ENCODE measurements at places on chromosomes 5 and 9.

- no peak for ATAC-seq
Measured at GRCh38 chr5:166032601-166033000, 2258.8 kb upstream of the WWC1 start.

DNA sequence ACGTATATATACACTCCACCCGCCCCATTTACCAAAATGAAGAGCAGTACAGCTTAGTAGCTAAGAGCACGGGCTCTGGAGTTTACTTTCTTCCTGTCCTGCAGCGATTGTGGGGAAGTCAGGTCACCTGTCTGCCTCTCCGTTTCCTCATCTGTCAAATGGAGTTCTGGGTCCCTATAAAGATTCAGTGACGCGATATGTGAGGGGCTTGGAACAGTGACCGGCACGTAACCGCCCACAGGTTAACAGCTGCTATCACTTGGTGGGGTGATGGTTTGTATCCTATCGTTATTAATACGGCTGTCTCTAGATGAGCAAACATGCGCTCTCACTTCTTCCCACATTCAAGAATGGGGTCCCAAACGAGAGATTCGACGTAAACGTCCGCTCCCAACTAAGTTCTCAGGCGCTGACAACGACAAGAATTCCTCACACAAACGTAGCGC is 426 bp downstream of the FAM114A2 start:
- ATAC-seq = peak; percentile 62

DNA sequence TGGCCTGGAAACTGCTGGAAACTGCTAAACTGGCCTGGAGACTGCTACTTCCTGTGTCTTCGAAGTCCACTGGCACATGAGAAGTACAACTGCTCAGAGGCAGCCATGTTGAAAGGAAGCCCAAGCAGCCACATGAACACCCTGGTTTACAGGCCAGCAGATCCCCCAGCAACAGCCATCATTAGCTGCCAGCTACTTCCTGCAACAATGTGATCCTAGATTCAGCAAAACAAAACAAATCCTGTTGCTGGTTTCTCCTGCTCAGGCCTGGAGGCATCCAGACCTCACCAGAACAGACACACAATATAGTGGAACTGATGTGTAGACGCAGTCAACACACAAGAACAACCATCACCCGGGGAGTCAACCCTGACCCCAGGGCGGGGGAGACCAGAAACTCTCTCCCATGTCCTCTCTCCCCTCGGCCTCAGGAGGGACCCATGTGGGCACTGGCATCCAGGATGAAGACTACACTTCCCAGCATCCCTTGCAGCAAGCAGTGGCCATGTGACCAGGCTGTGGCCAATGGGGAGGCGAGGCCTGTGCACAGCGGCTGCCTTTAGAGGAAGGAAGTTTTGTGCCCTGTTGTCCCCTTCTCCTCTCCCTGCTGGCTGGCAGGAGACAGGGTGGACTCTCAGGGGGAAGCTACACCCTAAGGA is 9.2 kb upstream of the LCN15 start:
- ATAC-seq = peak; percentile 86

- ATAC-seq = no peak
Measured at GRCh38 chr5:116421080-116421629, 153.5 kb downstream of the SEMA6A start.

DNA sequence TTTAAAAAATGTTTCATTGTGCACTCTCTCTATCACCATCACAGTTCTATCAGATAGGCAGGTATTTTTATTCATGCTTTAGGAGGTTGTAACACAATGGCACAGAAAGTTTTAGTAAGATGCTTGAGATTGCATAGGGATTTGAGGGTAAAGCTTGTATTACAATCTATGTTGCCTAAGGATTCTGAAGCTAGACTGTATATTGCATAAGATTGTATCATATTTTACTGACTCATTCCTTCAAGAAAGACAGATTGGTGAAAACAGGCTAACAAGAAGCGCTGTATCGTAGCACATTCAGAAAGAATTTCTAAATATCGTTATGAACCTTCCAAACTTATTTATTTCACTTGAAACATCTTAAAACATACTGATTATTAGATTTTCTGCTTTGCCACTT is 577.7 kb downstream of the EBF1 start:
- no peak for ATAC-seq

DNA sequence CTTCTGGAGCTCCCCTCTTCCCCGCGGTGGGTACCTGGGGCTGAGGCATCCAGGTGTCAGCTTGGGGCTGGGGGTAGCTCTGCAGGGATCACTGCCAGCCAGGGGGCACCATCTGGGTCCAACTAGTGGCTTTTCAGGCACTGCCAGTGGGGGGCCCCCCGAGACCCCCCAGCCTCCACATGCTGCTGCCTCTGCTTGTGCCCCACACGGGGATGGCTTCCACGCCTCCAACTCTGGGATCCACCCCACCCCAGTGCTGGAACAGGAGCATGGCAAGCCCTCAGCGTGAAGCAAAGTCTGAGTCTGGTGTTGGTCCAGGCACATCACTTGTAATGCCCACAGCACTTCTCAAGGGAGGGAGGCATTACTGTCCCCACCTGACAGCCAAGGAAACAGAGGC is 260.5 kb upstream of the MVB12B start:
- no peak for ATAC-seq

GRCh38 chr9:124840300-124840833 is 12.9 kb upstream of the WDR38 start:
- peak; percentile 66 for ATAC-seq

GRCh38 chr5:98769959-98770208 is 3.6 kb upstream of the RGMB start:
- ATAC-seq = peak; percentile 1

GRCh38 chr9:132324425-132324824 is 30.4 kb downstream of the SETX start:
- ATAC-seq = no peak

- ATAC-seq = peak; percentile 88
Measured at GRCh38 chr9:27086818-27087680, 22.0 kb upstream of the TEK start.

DNA sequence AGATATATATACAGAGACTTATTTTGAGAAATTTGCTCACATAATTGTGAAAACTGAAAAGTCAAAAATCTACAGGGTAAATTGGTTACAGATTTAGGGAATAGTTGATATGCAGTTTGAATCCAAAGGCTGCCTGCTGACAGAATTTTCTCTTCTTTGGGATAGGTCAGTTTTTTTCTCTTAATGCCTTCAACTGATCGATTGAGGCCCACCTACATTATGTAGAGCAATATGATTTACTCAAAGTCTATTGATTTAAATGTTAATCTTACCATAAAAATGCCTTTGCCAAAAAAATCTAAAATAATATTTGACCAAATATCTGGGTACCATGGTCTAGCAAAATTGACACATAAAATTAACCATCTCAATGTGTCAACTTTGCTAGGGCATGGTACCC is 3.9 kb upstream of the GHR start:
- ATAC-seq = no peak

DNA sequence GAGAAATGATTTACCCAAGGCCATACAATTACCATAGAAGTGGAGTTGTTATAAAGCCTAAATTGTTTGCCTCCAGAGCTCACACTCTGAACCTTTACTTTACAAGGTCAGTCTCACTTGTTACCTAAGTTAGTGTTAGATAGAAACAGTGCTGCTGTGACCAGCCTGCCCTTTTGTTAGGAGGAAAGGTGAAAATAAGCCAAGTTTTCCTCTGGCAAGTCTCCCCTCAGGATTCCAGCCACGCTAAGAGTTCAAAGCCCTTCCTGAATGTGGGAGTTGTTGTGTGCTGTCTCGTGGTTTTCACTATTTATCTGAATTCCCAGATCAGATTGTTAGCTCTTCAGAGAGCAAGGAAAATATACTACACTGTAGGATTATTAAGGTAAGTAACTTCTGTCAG is 260.0 kb downstream of the SGCD start:
- no peak for ATAC-seq

GRCh38 chr5:6736524-6737042 is 23.4 kb downstream of the TENT4A start:
- no peak for ATAC-seq

- peak; percentile 50 for ATAC-seq
Measured at GRCh38 chr5:169020102-169020501, 280.8 kb downstream of the SLIT3 start.

DNA sequence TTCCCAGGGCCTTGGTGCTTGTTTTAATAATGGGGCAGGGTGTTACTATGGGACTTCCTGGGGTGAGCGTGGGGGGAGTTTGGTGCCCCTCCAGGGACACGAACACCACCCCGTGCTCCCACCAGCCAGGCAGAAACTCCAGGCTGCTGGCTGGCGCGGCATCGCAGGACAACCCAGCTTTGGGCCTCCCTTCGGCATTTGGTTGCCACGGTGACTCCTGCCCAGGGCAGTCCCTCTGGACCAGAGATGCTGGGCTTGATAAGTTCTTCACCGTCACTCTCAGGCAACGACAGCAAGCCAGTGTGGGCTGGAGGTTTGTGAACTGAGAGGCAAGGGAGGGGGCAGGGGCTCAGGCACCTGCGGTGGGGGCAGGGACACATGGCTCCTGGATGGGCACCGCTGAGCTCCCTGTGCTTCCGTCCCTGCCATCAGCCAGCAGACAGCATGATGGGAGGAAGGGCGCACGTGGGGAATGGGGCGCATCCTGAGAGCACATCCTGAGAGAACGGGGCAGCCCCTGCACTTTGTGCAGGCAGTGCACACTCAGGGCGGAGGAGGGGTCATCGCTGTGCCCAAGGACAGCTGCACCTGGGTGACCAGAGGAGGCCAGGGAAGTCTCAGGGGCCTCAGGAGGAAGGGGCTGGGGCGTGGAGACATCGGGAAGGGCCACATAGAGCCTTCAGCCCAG is 116.4 kb downstream of the RXRA start:
- peak; percentile 58 for ATAC-seq

- ATAC-seq = no peak
Measured at GRCh38 chr5:22649074-22649473, 204.1 kb downstream of the CDH12 start.

DNA sequence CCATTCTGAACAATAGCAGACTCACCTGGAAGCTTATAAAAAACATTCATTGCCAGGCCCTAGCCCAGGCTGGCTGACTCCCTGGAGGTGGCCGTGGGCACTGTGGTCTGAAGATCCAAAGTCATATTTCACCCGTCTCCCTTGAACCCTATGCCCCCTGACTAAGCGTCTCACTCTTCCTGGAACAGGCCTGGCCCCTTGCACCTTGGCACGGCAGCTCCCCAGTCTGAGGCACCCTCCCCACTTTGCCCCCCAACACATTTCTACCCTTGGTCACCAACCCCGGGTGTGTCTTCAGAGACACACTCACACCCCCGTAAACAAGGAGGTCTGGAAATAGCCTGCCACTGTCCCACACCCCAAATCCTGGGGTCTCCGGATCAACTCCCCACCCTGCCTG is 68.6 kb upstream of the LMX1B start:
- ATAC-seq = no peak

DNA sequence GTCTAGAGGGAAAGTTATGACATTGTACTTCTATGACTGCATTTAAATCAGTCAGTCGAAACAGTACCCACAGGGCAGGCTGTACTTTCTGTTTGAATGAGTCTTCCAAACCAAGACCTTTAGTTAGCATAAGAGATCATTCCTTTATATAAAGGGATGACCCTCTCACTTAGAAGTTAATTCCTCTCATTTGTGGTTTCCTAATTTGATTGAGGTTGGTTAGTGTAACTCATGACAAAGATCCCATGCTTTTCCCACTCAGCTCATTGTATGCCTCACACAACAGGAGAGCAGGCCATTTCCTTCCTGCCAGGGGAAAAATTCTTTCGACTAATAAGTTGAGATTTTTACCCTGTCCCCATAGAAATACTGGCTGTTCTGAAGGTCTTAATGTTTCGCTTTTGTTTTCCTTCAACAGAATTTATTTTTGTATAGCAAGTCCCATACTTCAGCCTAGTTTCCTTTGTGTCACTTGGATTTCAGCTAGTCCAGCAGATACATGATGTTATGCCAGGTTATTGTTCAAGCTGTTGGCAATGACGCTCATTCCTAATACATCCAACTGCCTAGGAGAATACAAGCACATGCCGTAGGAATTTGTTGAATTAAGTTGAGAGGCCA is 500.7 kb downstream of the SPATA31D1 start:
- peak; percentile 79 for ATAC-seq

DNA sequence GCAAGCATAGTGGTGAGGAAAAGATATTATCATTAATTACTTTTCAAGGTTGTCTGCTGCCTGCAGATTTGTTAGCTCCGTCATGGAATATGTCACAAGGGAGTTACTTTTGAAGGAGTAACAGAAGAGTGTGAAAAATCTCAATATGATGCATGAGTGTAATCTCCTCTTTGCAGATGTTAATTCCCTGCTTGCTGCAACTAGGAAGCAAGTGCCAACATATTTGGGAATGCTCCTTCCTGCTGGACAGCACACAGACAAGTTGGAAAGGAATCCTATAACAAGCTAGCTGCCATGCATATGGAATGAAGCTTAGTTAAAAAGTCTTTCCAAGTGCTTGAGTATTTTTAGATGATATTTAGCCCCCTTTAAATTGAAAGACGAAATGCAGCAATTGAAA is 2023.6 kb upstream of the CDH6 start:
- ATAC-seq = no peak

DNA sequence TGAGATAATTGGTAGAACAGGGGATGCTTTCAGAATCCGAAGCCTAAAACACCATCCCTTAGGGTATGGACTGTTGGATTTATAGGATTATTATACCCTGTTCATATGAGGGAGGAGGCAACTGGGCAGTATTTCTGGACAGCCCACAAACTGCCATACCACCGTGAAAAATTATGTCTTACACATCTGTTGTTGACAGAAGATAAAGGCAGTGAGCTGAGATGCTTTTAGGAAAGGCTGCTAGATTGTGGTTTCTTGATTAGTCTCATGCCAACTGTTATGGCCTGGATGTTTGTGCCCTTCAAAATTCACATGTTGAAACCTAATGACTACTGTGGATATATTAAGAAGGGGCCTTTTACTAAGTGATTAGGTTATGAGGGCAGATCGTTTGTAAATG is 83.7 kb upstream of the DHFR start:
- ATAC-seq = no peak

GRCh38 chr5:132756542-132756941 is 9.3 kb downstream of the CCNI2 start:
- ATAC-seq = no peak

- no peak for ATAC-seq
Measured at GRCh38 chr9:135310134-135310533, 169.4 kb upstream of the PPP1R26 start.

Data from SK-N-SH treated with all-trans-retinoic acid at 6 μM for 48 hours (cell line).